ENCODE measurements at places on chromosomes 3 and 15.
A peak's percentile ranks its signal among the peaks of the same experiment; 100 is the strongest.

DNA sequence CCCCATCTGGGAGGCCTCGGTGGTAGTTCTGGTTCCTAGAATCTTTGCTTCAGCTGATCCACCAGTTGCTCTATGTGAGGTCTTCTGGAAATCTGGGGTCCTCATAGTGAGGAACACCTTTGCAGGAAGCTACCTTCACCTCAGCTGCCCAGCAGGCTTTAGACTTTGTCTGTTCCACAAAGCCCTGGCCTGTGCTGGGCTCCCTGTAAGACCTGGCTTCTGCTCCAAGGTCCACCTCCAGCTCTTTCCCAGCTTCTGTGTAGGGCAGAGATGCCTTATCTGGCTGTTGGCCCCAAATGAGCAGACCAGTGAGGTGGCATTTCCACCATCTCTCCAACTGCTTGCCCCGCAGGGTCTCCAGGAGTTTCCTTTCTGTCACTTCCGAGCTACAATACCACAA lies 8.2 kb upstream of the HOMER2 start:
- no peak for DNase-seq

DNA sequence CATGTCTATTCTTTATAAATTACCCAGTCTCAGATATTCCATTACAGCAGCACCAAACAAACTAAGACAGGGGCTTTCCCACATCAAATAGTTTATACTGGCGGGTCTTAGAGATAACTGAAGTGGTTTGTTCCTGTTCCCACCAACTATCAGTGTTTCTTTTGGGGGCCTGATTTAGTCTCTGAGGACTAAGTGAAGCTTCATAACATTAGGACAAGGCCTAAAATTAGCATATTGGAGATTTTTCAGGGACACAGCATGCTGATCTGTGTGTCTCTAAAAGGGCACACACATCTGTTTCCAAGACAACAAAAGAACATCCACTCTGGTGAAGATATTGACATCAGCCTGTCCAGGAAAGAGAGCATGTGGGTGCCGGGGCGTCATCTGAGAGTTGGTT lies 72.6 kb upstream of the SEMA6D start:
- DNase-seq = no peak

- DNase-seq = no peak
These were observed 178.8 kb upstream of the SNTN start for GRCh38 chr3:63473641-63474166.

GRCh38 chr3:133935843-133936769 lies 40.4 kb upstream of the RAB6B start:
- DNase-seq = no peak

DNA sequence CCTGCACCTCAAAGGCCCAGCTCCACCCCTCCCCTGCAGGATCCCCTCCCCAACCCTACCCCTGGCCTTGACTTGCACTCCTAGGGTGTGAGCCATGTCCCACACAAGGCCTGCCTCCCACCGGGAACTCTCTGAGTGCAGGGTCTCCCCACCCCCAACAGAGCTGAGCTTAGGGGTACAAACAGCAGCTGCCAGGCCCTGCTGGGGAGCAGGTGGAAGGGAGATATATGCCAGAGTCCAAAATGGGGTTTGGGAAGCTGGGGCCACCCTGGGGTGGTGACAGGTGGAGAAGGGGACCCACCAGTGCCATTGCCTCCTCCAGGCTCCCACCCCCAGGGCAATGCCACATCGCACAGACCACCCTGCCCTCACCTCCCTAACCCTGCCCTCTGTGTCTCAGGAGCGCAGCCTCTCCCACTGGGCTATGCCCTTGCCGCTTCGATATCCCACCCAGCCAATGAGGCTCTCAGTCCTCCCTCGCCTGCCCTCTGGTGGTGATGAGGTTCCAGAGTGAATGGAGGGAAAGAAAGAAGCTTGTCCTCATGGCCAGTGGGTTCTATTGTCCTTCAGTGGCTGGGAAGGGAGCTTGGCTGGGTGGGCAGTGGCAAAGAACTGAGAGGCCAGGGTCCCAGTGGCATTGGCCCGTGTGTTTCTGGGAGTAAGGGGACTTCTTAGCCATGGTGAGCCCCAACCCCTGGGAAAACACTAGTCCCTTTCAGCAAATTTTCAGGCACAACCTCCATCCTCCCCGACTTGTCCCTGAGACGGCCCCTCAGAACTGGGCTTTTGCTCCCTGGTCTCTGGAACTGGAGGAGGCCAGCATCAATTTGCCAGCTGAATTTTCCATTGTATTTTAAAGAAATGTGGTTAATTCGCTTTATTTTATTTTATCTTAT lies 46.8 kb downstream of the CYP11A1 start:
- DNase-seq = peak; percentile 38

GRCh38 chr3:86740751-86741150 lies 250.2 kb downstream of the VGLL3 start:
- DNase-seq = peak; percentile 16

DNA sequence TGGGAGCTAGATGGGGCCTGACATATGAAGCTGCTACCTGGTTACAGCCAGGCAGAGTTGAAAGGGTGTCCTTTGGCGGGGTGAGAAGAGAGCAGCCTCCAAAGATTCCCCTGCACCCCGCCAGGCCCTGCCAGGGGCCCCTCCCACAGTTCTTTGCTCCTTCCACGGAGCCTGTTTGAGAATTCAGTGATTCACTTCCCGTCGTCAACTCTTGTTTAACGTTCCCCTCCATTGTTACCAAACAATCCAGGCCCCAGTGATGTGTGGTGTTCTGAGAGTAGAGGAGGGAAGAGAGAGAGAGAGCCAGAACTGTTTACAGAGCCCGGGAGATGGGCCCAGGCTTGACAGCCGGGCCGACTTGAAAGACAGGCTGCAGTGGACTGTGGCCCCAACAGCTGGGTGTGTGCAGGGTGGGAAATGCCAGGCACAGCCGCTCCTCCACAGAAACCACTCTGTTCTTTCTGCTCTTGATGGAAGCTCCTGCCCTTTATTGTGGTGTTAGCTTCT lies 81.5 kb downstream of the SMAD3 start:
- DNase-seq = peak; percentile 97
